ENCODE measurements at places on chromosomes 2 and 18.

GRCh38 chr2:133253793-133254192 is 314.5 kb downstream of the NCKAP5 start:
- DNase-seq, result no peak

DNA sequence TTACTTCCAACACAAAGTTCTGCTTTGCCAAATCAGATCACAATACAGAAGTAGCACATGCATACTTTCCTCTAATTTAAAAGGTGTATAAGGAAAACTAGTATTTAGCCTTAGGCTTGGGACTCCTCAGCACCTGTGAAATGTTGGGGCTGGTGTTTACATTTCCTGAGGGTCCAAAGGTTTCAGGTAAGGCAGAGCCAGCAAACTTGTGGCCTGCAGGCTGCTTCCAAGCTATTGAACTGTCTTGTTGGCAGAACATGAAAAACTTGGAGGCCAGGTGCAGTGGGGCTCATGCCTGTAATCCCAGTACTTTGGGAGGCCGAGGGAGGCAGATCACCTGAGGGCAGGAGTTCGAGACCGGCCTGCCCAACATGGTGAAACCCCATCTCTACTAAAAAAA is 26.5 kb upstream of the GPR39 start:
- no peak for DNase-seq

DNA sequence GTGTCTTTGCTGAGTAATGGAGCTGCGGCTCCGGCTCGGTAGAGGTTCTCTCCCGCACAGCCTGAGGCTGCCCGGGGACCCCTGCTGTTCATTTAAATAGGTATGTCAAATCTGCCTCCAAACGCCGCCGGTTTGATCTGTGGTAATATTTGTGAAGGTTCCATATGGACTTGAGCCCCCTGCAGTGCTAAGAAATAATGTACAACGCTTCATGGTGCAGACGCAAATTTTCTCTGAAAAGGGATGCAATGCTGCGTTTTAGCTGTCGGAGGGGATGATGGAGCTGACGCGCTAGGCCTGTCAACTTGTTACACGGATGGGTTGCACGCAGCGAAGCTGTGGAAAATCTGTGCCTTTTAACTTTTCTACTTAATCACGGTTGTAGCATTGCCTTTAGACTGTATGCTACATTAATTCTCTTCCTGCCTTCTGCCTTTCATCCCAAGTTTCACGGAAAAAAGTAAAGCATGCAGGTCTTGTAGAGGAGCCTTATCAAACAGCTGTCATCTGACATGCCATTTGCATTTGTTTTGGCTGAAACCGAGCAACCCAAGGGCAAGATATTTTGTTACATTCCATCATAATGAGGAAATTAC is 43.2 kb downstream of the MRPS9 start:
- no peak for DNase-seq

DNA sequence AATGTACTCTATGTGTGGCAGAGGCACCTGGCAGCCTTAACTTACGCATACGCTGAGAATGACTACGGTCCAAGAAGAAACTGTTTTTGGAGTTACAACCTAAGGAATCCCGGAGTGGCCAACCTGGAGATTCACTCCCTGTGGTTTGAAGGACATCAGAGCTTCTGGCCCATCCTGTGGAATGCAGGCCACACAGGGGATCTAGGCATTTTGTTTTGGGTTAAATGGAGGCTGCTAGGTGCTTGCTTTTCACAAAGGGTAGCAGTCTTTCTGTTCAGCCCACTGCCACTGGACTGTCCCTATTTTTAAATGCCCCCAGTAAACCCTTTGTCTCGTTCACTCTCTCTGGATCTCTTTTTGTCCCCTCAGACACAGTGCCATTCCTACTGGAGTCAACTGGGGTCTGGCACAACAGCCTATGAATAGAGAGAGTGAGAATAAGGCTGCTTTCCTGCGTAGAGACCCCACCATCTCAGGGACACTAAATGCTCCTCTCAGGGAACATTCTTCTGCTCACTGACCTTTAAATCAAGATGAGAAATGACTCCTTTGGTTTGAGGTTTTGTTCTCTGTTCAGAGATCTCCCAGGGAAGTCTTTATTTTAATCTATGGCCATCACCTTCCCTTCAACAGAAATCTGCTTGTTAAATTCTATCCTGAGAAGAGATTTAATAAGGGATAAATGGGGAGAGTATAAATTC is 124.9 kb downstream of the B3GNT2 start:
- no peak for DNase-seq

DNA sequence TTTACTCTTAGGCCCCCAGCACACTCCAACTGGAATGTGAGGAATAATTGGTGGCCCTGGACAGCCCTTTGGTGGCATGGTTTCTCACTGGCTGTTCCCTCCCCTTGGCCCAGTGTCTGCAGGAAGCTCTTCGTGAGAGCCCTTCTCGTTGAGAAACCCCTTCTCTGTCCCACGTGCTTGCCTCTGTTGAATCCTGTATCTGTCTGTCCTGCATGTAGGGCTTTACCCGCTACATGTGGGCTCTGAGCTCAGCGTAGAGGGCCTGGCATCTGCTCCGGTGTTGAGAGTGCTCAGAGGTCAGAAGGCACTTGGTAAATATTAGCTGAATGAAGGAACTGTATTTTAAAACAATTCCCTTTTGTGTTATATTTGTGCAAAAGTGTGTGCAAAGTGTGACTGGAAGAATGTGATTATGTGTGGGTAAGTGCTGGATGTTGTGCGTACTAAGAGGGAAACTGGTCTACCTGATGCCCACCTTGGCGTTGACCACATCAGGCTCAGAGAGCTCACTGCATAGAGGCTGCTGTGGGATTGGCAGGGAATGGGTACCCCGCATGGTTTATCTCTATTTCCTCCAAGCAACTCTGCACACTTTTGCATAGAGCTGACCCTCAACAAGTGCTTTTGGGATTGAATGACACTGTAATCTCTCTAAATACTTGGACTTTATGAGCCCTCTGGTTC is 40.0 kb downstream of the RNF144A start:
- DNase-seq, result no peak

GRCh38 chr2:140086964-140087363 is 1306.8 kb upstream of the NXPH2 start:
- DNase-seq, result no peak

GRCh38 chr18:13465476-13465875 is 246.9 kb downstream of the LDLRAD4 start:
- DNase-seq, result no peak

DNA sequence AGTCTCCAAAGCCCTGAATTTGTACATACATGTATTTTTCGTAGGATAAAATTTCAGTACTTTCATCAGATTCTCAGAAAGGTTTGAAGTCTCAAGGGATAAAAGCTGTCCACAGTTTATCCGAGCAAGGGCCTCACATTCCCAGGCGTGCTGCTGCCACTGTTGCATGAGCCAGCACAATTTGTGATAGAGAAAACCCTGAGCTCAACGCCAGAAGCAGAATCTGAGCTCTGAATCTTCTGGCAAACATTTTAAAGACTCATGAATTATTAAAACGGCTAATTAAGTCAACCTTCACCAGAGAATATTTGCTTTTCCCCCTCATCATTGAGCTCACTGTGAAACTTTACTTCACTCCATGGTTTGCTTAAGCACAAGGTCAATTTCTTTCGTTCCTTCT is 38.5 kb upstream of the STPG4 start:
- no peak for DNase-seq

DNA sequence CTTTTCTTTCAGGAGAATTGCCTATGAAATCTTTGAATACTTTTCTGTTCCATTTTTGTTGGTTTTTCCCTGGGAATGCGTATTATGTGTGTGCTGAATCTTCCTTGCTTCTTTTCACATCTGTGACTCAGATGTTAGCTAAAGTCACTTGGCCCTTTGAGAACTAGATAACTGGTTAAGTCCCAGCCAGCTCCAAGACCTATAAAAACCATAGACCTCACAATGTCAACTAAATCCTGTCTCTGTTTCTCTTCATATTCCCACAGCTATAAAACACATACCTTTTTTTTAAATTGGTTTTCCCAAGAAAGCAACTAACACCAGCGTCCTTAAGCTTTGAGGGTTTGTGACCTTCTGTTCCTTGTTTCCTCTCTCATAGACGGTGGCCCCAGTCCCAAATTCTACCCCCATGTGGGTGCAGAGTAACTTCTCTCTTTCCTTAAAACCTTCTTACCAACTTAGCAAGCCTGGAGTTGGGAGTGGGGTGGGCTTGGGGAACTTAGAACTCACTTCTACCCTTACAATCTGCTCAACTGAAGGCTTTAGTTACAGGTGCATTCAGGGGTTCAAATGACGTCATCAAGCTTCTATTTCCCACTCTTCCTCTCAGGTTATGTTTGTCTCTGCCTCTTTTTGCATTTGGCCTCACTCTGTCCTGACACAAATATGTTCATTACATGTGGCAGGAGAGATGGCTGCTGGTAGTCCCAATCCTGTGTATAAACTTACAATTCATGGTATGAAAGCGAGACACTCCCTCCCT is 58.1 kb upstream of the TGIF1 start:
- DNase-seq, result no peak

DNA sequence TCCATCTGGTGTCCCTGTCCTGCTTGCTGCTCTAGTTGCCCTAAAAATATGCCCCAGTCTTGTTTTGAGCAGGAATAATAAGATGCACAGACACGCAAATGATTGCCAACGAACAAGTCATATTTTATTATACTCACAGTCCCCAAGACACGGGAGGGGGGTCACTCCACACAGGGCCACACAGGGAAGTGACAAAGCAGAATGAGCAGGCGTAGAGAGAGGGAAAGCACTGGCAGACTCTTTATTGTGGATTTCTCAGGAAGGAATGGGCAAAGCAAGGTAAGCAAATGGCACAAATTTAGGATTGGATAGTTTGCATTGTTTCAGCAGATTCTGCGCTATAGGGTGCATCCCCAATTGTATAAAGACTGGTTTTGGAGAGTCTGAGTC is 20.7 kb upstream of the ZDBF2 start:
- no peak for DNase-seq

- DNase-seq, result no peak
Observed at GRCh38 chr2:17311106-17311619, 207.1 kb downstream of the RAD51AP2 start.

GRCh38 chr2:137168552-137168951 is 403.2 kb downstream of the THSD7B start:
- no peak for DNase-seq

Measured in hypothalamus (tissue), 51 donors.